ENCODE measurements at places on chromosomes 11 and 22. TPM values are rescaled to one million over a fixed set of nuclear protein-coding genes. Genes with fewer than 3 reads are reported as not detected.

- peak; percentile 44 for DNase-seq
Measured at GRCh38 chr11:34311126-34311525, 46.7 kb downstream of the ABTB2 start.

- no peak for DNase-seq
Measured at GRCh38 chr11:61042961-61043540, 59.2 kb upstream of the CD5 start.

DNA sequence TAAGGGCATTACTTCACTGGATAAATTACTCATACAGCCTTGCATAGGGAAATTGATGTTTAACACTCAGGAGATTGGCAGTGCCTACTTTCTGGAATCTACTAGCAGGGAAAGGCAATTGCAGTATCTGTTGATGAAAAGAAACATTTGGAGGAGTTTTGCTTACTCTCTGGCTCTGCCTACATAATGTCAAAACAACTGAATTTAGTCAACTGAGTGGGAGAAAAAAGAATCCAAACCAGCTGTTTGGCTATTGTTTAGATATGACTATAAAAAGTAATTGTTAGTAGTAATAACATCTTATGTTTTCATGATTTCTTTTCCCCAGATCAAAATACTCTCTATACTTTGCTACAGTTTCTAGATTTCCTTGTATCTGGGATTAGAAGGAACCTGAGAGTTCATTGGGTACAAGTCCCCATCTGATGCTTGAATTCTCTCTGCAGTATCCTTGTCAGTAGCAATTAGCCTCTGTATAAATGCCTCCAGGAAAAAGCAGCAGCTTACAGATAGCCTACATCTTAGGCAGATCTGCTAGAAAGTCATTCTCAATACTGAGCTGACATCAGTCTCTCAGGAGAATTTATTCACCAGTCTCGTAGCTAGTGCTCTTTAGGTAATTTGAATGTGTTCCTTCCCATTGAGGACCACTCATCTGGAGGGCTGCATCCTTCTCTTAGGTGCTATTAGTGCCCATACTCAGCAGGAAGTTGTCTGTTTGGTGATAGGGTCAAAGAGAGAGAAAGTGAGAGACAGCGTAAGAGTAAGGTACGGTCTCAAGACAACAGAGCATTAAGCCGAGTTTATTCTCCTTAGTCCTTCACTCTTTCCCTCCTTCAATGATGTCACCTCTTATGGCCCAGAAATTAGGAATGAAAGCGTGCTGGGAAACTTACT is 185.9 kb upstream of the CCDC90B start:
- DNase-seq = no peak

GRCh38 chr22:42284643-42285181 is 14.3 kb upstream of the TCF20 start:
- DNase-seq = no peak

DNA sequence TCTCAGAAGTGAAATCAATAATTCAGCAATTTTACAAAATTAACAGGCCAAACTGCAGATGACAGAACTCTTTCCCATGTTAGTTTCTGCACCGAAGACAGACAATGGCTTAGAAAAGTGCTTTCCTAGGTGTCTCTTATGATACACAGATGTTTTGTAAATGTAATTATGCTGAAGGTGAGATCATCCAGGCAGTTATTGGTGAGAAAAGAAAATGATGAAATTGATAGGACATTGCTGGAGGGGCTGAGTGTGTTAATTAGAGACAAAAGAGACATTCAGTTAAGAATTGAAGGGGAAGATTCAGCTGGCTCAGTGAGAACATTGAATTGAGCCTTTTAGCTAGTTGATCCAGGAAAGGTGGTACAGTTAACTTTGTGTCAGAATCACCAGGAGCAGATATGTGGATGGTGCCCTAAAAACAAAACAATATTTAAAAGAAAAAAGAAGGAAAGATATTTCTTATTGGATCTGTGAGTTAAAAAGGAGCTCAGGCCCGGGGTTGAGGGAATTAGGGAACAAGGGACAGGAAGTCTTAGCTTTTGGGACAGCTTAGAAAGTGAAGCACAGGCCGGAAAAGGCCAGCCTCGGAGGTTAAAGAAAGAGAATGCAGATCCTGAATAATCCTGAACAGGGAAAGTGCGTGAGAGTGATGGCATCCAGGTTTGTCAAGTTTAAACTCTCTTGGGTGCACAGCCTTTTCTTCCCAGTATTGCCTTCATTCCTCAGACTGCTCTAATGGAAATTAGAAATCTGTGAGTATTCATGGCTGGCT is 16.9 kb downstream of the ARHGAP42 start:
- no peak for DNase-seq

DNA sequence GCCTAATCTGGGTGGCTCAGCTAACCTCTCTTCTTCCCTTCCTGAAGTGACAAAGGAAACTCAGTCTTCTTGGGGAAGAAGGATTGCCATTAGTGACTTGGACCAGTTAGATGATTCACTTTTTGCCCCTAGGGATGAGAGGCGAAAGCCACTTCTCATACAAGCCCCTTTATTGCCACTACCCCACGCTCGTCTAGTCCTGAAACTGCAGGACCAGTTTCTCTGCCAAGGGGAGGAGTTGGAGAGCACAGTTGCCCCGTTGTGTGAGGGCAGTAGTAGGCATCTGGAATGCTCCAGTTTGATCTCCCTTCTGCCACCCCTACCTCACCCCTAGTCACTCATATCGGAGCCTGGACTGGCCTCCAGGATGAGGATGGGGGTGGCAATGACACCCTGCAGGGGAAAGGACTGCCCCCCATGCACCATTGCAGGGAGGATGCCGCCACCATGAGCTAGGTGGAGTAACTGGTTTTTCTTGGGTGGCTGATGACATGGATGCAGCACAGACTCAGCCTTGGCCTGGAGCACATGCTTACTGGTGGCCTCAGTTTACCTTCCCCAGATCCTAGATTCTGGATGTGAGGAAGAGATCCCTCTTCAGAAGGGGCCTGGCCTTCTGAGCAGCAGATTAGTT is 14.2 kb upstream of the UVRAG start:
- no peak for DNase-seq

- no peak for DNase-seq
Measured at GRCh38 chr11:47137476-47137875, 39.2 kb downstream of the ARFGAP2 start.

GRCh38 chr11:132556316-132556715 is 976.0 kb downstream of the OPCML start:
- DNase-seq = no peak

GRCh38 chr11:47982616-47983015 is 2.3 kb downstream of the PTPRJ start:
- DNase-seq = no peak

DNA sequence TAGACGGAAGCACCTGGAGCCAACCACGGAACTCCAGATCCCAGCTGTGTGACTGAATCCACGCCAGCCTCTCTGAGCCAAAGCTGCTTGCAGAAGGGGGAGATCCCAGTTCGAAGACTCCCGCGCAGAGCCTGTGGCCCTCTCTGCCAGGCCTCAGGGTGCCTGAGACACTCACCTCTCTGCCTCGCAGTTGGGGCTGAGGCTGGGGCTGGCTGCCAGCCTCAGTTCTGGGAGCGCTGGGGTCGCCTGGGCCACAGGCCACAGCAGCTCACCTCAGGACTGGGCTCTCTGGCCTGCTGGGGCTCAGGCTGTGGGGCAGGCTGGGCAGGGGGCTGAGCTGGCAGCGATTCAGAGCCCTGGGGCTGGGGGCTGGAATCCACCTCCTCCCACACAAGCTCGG is 8.2 kb upstream of the IGF2 start:
- DNase-seq = no peak

GRCh38 chr22:21961886-21962654 is 9.4 kb upstream of the PPM1F start:
- DNase-seq = no peak

The GRK3 gene
- 6.3 TPM for total RNA-seq

The FADS1 gene
- total RNA-seq = 23.1 TPM

The PATE2 gene
- not detected for total RNA-seq

The FGF3 gene
- total RNA-seq = not detected

The MTMR3 gene
- total RNA-seq = 26.8 TPM

The KRTAP5-10 gene
- total RNA-seq = not detected

The NPAS4 gene
- not detected for total RNA-seq

The SUSD2 gene
- total RNA-seq = 4.2 TPM

The PACSIN3 gene
- 193 TPM for total RNA-seq

The GLB1L3 gene
- not detected for total RNA-seq

The HOATZ gene
- total RNA-seq = not detected

All from heart left ventricle (tissue), 16 donors.